ENCODE measurements at places on chromosomes 2 and 18.

DNA sequence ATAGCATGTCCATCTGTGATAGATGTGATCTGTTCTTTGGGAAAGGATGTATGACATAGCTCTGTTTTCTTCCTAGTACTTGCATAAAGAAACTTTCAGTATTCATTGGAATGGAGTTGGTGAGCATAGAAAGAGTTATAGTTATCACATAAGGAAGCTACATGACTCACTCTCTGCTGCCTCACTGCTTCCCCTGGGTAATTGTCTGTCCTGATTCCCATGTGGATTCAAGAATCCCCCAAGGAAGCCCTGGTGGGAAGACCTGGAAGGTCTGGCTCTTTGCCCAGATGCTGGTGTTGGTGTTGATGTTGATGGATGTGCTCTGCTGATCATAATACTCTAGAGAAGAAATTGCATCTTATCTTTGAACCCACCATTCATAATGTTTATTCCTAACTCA is 60.6 kb downstream of the PTPN4 start:
- no peak for DNase-seq

- no peak for DNase-seq
Measured at GRCh38 chr2:71001592-71001927, 6.9 kb upstream of the TEX261 start.

GRCh38 chr2:135186054-135186453 is 134.0 kb downstream of the RAB3GAP1 start:
- DNase-seq = no peak

GRCh38 chr2:155250800-155251199 is 552.3 kb downstream of the KCNJ3 start:
- DNase-seq = no peak

DNA sequence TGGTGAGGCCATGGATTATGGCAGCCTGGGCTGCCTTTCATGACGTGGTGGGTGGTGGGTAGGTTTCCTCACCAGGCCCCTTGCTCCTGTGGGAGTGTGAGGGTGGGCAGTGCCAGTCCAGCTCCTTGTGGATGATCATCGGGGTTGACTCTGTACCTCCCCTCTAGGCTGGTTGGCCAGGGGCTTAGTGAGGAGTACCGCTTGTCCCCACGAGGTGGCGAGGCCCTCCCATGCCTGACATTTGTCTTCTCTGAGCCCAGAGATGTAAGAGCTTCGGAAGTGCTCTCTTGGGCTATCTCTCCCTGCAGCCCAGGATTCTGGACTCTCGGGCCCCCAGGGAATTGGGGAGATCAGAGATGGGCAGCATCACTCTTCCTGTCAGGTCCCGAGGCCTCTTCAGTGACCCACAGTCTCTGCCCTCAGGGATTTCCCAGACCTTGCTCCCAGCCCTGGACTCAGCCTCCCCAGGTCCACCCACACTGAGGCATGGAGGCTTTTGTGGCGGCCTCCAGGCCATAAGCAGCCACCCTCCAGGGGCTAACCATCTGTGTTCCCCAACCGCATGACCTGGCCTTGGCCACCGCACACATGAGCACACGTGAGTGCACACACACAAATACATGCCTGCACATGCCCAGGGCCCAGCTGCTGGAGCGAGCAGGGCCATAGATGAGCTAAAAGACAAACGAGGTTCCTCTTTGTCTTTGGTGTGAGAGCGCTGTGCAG is 6.5 kb downstream of the SPR start:
- DNase-seq = no peak

DNA sequence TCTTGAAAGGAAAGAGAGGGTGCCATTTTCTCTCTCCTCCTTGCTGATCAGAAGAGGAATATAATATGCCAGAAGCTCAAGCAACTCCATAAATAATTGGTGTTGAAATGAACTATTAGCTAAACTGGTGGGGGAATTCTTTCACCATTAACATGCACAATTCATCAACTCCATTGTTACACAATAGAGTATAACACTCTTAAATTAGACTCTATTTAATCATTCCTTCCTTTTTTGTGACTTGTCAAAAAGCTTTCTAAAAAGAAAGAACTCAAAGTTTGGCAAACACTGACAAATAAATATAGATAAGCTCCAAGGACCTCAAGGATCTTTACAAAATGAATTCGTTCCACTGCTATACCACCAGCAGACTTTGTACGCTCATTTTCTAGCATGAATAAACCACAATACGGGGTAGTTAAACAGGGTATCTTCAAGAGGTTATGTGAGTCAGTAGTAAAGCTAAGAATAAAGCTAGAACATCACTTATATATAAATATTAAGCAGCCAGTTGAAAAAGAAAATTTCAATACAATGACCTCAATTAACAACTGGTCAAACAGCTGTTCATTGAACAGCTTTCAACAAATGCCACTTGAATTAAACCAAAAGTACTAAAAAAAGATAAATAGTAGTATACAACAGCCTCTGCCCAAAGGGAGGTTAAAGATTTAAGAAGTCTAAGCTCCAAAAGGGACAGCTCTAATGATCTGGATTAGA is 6.4 kb downstream of the TRAK2 start:
- no peak for DNase-seq

DNA sequence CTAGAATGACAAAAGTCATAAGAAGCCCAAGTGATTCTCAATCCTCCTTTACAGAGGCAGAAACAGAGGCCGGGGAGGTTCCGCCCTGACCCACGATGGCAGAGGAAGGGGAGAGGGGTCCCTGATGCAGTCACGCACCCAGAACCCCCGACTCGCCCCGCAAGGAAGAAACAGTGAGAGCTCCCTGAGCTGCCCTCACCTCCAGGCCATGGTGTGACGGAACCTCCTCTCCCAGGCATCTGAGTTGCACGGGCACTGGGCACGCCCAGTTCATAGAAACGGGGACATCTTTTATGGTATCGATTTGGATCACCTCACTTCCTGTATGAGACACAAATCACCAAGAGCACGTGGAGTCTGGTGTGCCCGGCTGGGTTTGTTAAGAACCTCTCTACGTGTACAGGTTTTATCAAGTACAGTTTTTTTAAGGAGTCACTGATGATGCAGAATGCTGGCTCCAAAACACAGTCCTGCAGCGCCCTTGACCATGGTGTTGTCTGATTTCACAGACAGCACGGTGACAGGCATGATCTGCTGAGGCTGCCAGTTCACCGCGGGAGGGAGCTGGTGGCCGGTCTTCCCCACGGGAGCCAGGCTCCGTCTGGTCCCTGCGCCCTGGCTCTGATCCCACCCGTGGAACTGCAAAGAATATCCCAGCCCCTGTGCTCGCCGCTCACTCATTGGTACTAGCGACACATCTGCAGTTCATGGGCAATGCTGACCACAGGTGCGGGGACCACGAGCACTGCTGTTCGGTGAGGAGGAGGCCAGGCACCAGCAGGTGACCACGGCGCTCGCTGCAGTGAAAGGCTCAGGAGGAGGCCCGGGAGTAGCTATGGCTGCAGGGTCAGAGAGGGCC is 35.6 kb downstream of the PXDN start:
- DNase-seq = no peak

DNA sequence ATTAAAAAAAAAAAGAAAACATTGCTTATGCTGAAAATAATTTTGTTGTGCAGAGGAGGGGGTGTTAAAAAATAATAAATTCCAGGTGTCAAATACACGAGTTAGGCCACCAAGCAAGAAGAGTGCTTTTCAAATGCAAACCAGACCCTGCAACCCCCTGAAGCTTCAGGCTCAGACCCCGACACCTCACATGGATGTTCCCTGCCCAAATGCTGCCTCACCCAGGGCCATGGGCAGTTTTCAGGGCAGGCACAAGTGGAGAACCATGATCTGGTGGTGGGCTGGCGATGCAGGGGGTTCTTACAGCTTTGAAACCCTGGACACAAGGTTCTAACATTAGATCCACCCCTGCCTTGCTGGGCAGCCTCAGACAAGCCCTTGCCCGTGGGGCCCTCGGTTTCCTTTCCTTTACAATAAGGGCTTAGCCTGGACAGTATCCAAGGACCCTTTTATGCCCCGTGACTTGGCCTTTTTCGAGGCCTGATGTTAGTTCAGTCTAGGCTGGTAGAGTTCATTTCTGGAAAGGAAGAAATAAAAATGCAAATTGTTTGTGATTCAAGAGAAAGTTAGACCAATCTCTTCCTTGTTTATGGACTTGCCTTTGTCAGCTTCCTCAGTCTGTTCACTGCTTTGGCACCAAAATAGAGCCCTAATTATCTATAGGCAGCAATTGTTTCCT is 168.7 kb downstream of the DDX1 start:
- no peak for DNase-seq
